NCI-H187 (cell line): ENCODE measurements at places on chromosomes 13 and 19.

DNA sequence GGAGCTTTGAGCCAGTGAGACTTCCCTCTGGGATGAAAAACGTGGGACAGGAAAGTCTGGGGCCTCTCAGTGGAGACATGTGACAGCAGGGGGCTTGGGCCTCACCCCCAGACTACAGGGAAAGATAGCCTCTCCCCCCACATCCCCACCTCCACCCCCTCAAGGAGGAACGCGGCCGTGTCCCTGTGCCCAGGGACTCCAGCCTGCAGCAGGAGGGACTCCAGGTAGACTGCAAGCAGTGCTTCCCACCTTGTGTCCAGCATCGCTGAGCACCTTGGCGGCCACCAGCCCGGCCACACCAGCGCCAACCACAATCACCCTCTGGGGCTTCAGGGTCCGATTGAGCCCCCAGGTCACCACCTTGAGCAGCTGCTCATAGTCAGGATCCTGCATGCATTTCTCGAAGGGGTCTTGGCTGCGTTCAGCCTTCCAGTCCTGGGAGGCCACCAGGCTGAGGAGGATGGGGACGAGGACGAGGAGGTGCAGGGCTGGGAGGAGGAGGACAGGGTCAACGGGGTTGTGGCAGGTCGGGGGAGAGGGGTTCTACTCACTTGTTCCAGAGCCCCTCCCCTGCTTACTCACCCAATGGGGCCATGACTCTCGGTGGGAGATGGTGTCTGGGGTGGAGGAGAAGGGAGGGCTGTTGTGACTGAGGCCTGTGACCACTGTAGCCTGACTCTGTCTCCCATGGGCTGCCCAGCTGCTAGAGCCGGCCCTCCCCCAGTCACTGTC, 955 bp downstream of the IL4I1 start:
- DNase-seq = no peak

GRCh38 chr19:49301165-49301865, 23.7 kb downstream of the SLC6A16 start:
- peak; percentile 50 for DNase-seq

- DNase-seq = no peak
Observed at GRCh38 chr19:1383017-1383311, 743 bp upstream of the NDUFS7 start.

DNA sequence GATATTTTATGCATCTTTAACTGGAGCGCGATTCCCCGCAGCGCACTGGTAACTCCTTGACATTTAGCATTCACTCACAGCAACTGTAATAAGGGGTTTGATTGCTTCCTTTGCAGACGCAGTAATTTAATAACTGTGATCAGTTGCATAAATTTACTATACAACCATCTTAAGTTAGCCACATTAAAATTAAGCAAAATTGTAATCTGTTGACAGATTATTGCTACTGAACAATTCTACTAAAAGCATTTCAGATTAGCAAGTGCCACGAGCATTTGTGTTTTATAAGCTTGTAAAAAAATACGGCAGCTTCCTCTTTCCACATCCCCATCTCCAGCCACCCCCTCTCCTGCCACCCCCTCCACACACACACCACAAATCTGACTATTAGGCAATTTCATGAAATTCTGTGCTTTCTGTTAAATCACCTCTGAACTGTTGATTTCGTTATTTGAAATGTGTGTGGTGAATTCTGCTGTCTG, 44.4 kb downstream of the TSHZ3 start:
- no peak for DNase-seq

- DNase-seq = no peak
Observed at GRCh38 chr13:23707674-23708073, 137.5 kb downstream of the TNFRSF19 start.

GRCh38 chr13:30341815-30342570, 34.6 kb upstream of the KATNAL1 start:
- no peak for DNase-seq
